ENCODE measurements at places on chromosomes 5 and 9.

GRCh38 chr5:96483878-96484277, 50.8 kb upstream of the PCSK1 start:
- DNase-seq = no peak

DNA sequence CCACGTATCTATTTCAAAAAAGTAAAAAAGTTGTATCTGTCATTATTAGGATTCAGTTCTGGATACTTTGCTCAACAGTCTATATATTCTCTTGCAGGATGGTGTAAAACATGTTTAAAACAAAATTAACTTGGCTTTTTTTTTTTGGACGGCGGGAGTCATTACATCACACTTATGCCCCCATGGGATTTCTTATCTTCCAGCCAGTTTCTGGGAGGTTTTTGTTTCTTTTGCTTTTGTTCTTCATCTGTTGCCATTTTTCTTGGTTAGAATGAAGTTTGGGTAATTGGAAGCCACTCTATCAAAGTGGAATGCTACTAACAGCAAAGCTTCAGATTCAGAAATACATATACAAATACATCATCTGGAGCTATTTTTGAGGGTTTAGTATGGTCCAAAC, 1.8 kb upstream of the STARD4 start:
- no peak for DNase-seq

- no peak for DNase-seq
Measured at GRCh38 chr5:475704-476101, 32.7 kb downstream of the EXOC3 start.

DNA sequence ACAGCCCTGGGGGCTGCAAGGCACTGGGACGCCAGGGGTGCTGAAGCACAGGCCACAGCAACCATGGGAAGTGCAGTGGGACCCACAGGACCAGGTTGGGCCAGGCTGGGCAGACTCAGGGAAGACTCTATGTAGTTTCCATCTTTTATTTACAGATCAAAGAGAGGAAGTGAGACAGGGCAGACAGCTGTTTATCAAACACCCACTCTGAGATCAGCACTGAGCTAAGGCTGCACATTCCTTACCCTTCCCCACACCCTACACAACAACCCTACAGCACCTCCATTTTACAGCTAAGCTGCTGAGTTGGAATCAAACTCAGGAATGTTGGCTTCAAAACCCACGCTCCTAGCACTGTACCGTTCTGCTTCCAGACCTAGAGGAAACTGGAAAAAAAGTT, 19.8 kb downstream of the BARHL1 start:
- no peak for DNase-seq

GRCh38 chr9:16595227-16595626, 275.2 kb downstream of the BNC2 start:
- no peak for DNase-seq

GRCh38 chr5:95862671-95863382, 40.3 kb upstream of the GLRX start:
- no peak for DNase-seq

DNA sequence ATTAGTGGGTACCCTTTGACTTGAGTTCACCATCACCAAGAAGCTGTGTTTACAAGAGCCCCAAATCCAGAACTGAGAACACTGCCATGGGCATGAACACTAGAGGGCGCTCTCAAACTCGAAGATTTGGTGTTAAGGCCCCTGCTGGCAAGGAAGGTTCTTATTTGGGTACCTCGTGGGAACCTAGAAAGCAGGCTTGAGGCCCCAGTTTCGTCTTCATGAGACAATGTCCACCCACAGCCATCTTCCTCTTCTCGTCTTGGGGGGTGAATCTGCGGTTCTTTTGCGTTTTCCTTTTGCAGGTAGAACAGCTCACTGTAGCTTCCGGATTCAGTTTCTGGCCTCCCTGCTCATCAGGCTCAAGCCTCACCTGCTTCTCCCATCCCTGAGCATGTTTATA, 184.0 kb downstream of the SEMA5A start:
- DNase-seq = peak; percentile 32

- DNase-seq = no peak
Measured at GRCh38 chr5:158746979-158747378, 352.7 kb downstream of the EBF1 start.

DNA sequence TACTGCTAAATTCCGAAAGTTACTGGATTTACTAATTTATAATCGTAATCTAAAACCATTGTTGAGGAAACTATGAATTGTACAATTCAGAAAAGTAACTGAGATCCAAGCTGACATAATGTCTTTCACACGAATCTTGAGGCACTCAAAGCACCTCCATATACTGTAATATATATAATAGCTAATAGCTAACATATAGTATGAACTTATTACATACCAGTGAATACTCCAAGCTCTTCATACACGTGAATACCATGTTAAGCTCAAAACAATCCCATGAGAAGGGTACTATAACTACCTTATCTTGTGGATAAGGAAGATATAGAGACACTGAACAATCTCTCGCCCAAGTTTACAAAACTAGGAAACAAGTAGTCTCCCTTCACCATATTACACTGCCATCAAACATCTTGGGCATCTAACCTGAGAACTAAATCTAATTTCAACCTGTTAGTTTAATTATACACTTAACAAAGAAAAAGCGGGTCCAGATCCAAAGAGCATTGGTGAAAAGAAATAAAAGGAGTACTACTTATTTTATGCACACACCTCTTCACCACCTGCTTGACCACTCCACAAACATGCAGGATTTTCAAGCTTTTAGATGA, 1.0 kb downstream of the NUDCD2 start:
- DNase-seq = no peak

- DNase-seq = no peak
Measured at GRCh38 chr9:1083325-1083913, 33.3 kb downstream of the DMRT2 start.

DNA sequence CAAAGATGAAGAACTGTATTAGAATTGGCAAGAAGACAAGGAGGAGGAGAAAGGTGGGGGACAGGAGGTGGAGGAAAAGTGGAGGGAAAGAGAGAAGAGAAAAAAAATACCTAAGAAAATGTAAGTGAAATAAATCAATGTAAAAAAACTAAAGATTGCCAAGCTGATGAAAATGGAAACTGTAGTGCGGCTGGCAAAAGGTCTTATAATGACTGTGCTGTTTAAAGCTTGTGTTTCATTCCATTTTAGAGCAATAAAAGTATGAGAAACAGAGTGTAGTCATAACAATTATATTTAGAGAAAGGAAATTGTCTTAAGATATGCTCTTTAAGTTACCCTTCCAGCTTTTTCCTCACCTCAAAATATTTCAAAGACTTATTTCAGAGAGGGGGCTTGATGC, 670.5 kb upstream of the SEMA6A start:
- DNase-seq = no peak

- DNase-seq = no peak
Measured at GRCh38 chr5:500491-500890, 23.8 kb downstream of the SLC9A3 start.

GRCh38 chr9:36911601-36912412, 122.3 kb downstream of the PAX5 start:
- no peak for DNase-seq

GRCh38 chr9:18941060-18941740, 91.8 kb downstream of the SAXO1 start:
- DNase-seq = no peak

- DNase-seq = no peak
Measured at GRCh38 chr5:10745133-10745532, 15.9 kb downstream of the DAP start.

DNA sequence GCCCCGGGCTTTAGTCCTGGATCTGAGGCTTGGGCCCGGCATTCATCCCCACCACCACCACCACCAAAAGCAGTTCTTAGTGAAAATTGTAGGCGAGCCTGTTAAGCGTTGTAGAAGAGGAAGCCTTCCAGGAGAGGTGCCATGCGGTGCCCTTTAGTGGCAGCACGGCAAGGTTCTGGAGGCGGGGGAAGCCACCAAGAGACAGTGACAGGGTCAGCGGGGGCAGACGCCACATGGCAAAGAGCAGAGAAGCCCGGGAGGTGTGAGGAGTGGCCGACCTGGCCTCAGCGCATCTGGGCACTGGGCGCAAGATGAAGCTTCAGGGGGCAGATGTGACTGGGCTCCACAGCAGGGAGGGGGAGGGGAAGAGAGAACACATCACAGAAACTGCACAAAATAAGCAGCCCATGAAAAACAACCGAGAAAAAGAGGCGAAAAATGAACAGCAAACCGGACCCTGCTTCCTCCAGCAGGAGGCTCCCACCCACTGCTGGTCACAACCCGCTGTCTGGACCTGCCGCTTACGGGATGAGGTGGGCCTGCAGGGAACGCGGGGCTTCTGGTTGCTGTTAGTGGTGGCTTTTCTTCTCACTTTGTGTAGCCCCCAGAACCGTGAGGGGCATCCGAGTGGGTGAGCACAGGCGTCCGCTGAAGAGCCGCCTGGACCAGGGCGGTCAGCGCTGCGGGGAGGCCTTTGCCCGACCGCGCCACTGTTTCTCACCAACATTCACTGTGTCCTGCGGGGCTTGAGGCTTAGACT, 4.3 kb downstream of the LRRC14B start:
- DNase-seq = no peak

DNA sequence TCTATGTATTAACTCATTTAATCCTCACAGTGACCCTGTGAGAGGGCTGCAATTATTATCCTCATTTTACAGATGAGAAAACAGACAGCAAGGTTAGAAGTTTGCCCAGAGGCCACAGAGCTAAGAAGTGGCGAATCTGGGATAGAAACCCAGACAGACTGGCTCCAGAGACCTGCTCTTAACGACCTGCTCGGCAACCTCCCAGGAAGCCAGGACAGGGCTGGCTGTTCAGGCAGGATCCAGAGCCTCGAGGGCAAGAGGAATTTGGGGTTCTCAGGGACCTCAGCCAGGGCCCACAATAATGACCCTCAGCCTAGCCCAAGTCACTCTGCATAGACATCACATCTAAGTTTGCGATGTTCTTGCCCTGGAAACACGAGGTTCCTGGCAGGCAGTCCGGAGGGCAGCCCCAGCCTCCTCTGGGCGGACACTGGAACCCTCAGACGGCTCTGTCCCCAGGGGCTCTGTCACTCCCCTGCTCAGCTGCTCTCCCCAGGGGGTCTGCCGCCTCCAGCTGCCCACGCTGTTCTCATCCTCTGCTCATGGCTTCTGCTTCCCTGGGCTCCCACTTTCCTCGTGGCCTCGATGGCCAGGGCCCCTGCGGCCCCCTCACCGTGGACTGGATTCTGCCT, 138.5 kb upstream of the ERCC6L2 start:
- no peak for DNase-seq

DNA sequence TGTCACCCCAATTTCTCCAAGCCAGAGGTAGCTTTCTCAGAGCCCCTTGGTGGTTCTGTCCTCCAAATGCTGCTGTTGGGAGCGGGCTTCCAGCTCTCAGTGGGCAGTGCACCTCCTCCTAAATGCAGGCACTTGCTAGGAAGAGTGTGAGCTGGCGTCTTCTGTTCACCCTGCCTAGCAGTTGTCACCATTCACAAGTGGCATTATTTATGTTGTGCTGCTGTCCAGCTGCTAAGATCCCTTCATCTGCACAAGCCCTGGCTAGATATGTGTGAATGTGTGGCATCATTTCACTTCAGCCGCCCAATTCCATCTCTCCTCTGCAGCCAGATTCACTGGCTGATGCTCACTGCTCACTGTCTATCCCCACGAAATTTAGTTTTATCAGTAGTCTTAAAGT, 43.7 kb downstream of the SLC36A1 start:
- DNase-seq = no peak

GRCh38 chr5:134504629-134505300, 20.7 kb upstream of the JADE2 start:
- no peak for DNase-seq

DNA sequence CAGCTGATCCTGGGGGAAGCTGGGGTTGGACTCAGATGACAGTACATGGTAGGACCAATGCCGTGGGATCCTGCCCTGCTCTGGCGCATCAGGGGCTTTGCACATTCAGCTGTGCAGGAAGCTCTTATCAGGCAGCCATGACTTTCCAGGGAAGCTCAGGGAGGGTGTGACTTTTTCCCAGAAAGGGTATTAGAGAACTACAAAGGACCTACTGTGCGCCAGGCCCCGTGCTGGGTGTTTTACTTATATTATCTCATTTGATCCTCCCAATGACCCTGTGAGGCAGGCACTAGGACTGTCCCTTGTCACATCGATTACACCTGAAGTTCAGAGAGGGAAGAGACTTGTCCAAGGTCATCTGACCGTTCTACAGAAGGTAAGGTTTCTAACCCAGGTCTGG, 23.7 kb upstream of the AKNA start:
- DNase-seq = no peak

GRCh38 chr5:10275460-10275859, 25.4 kb downstream of the CCT5 start:
- no peak for DNase-seq

GRCh38 chr5:59126016-59126707, 543.3 kb downstream of the RAB3C start:
- no peak for DNase-seq

DNA sequence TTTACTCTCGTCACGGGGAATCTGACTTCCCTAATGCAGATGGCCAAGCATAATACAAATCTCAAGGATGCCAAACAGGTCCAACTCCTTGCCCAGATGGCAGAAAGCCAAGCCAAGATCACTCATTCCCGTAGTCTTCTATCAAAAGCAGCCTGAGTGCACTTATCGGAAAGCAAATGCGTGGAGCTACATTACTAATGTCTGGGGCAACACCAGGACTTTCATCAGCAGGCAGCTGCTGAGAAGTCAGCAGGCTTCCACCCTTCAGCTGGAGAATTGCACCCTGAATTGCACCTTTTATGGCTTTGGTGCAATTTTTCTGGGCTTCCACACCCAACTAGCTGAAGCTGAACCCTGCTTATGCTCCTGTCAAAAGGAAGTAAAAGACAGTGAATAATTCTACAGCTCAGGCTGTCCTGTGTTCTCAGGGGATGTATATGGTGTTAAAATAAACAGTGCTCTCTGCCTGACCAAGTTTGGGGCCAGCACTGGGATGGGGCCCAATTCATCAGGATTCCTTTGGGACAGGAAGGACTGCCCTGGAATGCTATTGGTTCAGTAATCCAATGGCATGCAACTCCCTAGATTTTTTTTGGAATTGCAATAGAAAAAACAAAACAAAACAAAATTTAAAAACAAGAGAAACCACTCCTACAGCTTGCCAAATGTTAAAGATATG, 92.6 kb downstream of the DPYSL3 start:
- DNase-seq = no peak

GRCh38 chr9:124368692-124369091, 46.5 kb downstream of the PSMB7 start:
- DNase-seq = no peak

DNA sequence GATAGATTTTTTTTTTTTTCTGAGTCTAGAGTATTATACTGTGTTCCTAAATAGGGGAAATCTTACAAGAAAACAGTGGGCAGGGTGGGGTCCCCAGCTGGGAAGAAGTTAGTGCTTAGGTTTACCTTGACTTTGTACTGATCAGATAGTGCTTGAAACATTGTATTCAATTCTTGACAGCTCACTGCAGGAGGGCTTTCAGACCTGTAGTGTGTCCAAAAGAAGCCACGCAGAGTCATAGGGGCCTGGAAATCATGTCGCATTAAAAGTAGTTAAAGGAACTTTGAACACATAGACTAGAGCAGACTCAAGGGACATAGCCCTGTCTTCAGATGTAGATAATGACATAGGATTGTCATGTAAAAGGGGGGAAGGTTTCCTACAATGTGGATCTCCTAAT, 215.4 kb upstream of the NR4A3 start:
- no peak for DNase-seq

All from hematopoietic multipotent progenitor cell treated with erythropoietin and hydrocortisone succinate and interleukin-3 and kit ligand, for 17 days (in vitro differentiated cells).